Myocyte (in vitro differentiated cells): ENCODE measurements at places on chromosomes 1 and 21.
A peak's percentile ranks its signal among the peaks of the same experiment; 100 is the strongest.

- no peak for DNase-seq
Observed at GRCh38 chr1:151147665-151148064, 1.2 kb upstream of the SEMA6C start.

DNA sequence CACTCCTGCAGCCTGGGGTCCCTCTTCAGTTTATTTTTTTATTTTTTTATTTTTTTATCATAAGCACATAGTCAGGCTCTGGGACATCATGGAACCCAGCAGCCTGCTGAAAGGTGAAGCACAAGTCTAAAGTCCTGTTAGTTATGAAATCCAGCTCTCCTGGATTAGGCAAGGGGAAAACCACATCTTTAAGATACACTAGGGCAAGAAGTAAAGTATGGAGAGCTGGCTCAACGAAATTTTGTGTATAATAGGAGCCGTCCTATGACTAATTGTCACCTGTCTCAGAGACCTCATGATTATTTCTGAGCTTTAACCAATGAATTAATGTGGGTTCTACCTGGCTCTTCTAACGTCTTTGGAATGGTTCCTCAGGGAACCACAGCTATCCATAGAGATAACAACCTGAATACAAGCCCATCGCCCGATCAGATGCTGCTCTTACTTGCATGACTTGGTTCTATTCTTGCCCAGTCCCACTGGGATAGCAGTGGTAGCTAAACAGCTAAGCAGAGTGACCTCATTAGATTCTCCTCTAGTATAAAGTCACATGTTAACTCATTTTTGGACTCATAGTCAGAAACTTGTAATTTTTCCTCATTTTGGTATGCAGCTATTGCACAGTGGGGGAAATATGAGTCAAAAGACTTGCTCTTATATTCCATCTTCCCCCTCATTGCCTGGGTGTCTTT is 122.7 kb downstream of the LMO4 start:
- DNase-seq, result no peak

DNA sequence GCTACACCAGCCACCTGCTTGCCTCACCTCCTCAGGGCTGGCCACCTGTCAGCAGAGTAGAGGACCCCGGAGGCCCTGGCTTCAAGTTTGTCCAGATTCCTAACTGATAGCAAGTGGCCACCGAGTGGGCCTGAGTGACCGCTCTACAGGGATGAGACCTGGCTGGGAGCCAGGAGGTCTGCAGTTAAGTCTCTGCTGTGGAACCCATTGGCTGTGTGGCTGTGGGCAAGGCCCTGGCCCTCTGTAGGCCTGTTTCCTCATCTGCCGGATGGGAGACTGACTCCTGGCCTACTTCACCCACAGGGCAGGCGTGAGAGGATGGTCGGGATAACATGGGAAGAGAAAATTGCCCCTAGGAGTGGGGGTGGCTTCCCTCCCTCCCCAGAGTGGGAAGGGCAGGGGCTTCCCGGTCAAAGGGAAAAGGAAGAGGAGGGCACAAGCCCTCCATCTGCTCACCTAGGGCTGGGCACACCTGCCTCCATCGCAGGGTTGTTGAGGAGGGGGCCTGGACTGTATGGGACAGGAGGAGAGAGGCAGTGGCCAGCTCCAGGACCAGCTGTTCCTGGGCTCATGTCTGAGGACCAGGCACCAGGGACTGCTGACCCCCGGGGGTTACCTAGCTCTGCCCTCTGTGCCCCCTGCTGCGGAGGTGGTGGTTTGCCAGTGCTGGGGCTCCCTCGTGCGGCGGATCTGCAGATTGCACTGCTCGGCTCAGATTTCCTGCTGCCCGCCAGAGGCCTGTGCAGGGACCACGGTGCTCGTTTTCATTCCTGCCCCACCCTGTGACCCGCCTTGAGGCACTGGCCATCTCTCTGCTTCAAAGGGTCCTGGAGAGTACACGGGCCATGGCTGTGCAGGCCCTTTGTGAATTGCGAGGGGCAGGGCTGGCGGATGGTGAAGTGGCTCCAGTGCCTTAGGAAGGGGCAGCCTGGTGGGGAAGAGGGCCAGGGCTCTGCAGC is 9.1 kb upstream of the MTFR1L start:
- DNase-seq, result peak; percentile 58

- peak; percentile 57 for DNase-seq
Observed at GRCh38 chr1:78292361-78292760, 198.4 kb upstream of the PTGFR start.

GRCh38 chr1:162696286-162696862 is 64.1 kb downstream of the DDR2 start:
- peak; percentile 95 for DNase-seq

DNA sequence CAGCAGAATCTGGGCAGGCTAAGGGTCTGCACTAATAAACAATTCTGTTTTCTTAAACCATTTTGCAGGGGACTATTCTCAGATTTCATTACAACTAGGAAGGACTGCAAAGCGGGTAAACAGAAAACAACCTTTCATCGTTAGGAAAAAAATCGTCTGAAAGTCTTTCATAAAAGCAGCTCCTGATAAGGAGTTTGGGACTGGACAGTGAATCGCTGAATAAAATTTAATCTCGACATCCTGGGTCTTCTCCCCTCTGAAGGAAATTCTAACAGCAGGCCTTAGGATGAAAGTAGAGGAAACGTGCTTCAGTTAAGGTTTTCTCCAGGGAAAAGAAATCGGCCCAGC is 471 bp upstream of the MTF2 start:
- DNase-seq, result no peak

- no peak for DNase-seq
Observed at GRCh38 chr1:118863688-118864087, 124.5 kb downstream of the TBX15 start.

- no peak for DNase-seq
Observed at GRCh38 chr1:112579801-112580510, 39.0 kb downstream of the ST7L start.

DNA sequence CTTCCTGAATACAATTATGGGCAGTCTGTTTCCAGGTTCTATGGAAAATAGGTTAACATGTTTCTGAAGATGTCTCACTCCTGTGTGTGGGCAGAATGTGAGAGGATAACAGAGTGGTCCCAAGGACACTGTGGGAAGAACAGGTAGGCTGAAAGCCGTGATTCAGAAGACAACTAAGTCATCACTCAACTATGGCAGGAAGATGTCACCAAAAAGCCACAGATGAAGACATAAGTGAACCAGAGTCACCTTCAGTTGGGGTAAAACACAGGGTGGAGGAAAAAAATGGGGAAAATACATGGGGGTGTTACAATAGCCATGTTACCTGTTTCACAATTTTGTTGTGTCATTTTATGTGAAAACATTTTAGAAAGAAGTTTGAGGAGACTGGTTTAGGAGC is 75.1 kb downstream of the UCHL5 start:
- DNase-seq, result no peak

- DNase-seq, result no peak
Observed at GRCh38 chr1:30338765-30339164, 384.6 kb downstream of the MATN1 start.

- peak; percentile 98 for DNase-seq
Observed at GRCh38 chr1:232477728-232478127, 152.2 kb downstream of the SIPA1L2 start.

DNA sequence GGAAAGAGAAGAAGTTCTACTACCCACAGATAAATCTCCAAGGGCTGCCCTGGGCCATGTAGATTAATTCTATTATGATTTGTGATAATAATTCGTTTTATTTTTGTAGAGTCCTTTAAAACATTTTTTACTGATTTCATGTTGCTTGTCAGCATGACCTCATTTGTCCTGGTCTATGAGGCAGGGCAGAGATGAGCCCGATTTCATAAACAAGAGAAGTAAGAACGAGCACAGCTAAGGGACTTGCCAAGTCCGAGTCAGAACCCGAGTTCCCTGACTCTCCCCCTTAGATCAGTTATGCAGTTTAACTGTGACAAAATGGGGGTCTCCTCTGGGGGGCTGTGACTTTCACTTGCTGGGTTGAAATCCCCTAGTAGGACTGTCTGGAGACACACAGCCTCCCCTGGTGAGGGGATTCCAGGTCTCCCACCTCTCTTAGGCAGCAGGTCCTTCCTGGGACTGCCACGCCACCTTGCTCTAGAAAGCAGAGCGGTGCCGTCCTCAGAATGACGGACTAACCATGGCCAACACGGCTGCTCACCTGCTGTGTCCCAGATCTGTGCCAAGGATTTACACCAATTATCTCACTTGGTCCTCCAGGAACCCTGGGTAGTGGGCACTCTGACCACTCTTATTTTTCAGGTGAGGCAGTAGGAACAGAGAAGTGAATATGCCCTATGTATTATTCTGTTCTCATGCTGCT is 31.0 kb upstream of the SOX13 start:
- no peak for DNase-seq

DNA sequence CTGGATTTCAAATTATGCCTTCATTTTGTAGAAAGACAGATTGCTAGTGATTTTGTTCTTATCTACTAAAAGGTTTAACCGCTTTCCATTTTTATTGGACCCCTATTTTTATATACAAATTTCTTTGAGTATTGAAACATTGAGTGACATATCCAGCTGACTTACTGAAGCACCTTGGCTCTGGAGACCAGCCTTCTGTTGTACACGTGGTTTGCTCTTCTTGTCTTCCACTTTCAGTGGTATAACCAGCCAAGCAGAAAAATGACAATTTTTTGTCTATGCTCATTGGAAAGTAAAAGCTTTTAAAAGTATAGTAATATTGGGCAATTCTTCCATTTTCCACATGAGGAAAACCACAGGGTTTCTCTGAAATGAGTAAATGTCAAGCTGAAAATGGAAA is 4.4 kb downstream of the F13B start:
- no peak for DNase-seq

- DNase-seq, result peak; percentile 35
Observed at GRCh38 chr1:198771563-198772153, 132.8 kb downstream of the PTPRC start.

DNA sequence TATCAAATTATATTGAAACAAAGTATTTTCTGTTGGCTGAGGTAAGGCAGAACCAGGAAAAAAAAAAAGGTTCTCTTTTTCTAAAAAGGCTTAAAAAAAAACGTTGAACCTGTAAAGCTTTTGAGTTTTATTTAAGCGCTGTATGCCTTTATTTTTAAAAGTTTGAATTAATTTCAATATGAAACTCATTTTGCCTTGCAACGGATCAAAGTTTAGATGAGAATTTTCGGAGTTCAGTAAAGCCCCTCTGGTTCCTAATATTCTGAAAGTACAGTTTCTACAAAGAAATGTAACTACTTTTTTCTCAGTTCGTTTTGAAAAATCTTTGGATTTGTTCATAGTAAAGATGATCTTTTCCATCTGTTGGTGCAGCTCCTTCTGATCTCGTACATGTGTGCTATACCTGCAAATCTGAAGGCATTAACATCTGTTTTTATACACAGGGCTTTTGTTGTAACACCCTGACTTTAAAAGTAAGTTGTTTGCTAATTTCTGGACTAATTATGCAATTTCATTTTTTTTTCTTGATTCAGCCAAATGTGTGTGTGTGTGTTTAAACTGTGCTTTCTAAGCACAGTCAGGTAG is 1.7 kb downstream of the ZBTB18 start:
- no peak for DNase-seq

DNA sequence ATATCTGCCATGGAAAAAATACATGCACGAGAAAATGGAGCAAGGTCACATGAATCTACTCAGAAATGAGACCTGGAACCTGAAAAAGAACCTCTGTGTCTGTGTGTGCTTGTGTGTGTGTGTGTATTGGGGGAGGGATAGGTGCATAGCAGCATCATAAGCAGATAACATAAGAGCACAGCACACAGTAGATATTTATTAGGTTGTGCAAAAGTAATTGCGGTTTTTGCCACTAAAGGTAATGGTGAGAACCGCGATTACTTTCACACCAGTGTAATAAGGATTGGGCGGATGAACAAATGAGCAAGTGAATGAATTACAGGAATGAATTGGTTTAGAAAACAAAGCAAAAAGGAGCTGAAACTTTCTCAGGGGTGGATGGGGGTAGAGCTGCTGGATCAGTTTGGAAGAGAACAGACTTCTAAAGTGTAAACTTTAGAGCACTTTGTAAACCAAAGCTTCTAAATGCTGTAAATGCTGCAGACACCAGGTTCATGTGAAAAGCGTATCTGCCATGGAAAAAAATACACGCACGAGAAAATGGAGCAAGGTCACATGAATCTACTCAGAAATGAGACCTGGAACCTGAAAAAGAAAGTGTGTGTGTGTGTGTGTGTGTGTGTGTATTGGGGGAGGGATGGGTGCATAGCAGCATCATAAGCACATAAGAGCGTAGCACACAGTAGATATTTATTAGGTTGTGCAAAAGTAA is 156.9 kb downstream of the TOMM20 start:
- DNase-seq, result no peak

- DNase-seq, result no peak
Observed at GRCh38 chr21:40618191-40618973, 228.6 kb downstream of the DSCAM start.
